ENCODE measurements at places on chromosomes 13 and 19.

- no peak for DNase-seq
- H3K27me3 ChIP-seq = no peaks in the 10 kb centered on the region
- H3K4me1 ChIP-seq = no peaks in the 10 kb centered on the region
Observed at GRCh38 chr13:95623141-95623540, 21.4 kb downstream of the DZIP1 start.

GRCh38 chr19:18741124-18742121 lies 49.7 kb downstream of the COMP start:
- no peaks in the 10 kb centered on the region for H3K27me3 ChIP-seq
- DNase-seq = no peak
- no peak overlapping the region for H3K4me3 ChIP-seq
- H3K4me1 ChIP-seq = peaks cover 53% of the 10 kb centered on the region
- H3K36me3 ChIP-seq = no peaks in the 10 kb centered on the region
- H3K27ac ChIP-seq = peak overlapping the region; percentile 92

DNA sequence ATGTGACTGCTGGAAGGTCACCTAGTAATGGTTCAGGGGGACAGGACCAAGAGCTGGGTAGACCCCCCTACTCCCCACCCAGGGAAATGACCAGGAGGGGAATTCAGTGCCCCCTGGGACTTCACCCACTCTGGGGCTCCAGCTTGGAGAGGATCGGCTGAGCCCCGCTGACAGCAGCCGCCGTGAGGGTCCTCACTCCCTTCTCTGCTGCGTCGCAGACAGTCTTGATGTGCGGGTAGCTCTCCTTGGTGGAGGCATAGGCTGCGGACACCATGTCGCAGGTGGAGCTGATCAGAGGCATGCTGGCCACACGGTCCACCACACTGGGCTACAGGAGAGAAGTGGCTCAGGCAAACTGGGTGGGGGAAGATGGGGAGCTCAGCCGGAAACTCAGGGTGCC lies 7.8 kb downstream of the PLIN3 start:
- H3K36me3 ChIP-seq = peaks cover 22% of the 10 kb centered on the region
- H3K4me1 ChIP-seq = peaks cover 5% of the 10 kb centered on the region
- no peak overlapping the region for H3K4me3 ChIP-seq
- no peak for DNase-seq

GRCh38 chr13:100597253-100597652 lies 8.7 kb upstream of the GGACT start:
- no peak overlapping the region for H3K27ac ChIP-seq
- peaks cover 7% of the 10 kb centered on the region for H3K4me1 ChIP-seq
- no peak for DNase-seq
- no peaks in the 10 kb centered on the region for H3K27me3 ChIP-seq
- no peaks in the 10 kb centered on the region for H3K36me3 ChIP-seq

- H3K4me1 ChIP-seq = no peaks in the 10 kb centered on the region
- H3K36me3 ChIP-seq = no peaks in the 10 kb centered on the region
- no peak overlapping the region for H3K4me3 ChIP-seq
- H3K27ac ChIP-seq = no peak overlapping the region
Observed at GRCh38 chr19:9009431-9009830, 778 bp downstream of the MUC16 start.

GRCh38 chr19:45294291-45295029 lies 28.2 kb downstream of the CKM start:
- H3K36me3 ChIP-seq = no peaks in the 10 kb centered on the region
- peak overlapping the region; percentile 42 for H3K27ac ChIP-seq
- H3K27me3 ChIP-seq = no peaks in the 10 kb centered on the region
- no peaks in the 10 kb centered on the region for H3K4me1 ChIP-seq
- H3K4me3 ChIP-seq = no peak overlapping the region

GRCh38 chr19:9054765-9055164 lies 32.1 kb upstream of the OR1M1 start:
- H3K27me3 ChIP-seq = no peaks in the 10 kb centered on the region
- no peaks in the 10 kb centered on the region for H3K4me1 ChIP-seq
- no peak overlapping the region for H3K27ac ChIP-seq
- DNase-seq = no peak
- H3K4me3 ChIP-seq = no peak overlapping the region

GRCh38 chr13:51249770-51250741 lies 27.9 kb downstream of the FAM124A start:
- no peak overlapping the region for H3K4me3 ChIP-seq
- H3K4me1 ChIP-seq = peaks cover 24% of the 10 kb centered on the region
- H3K27me3 ChIP-seq = no peaks in the 10 kb centered on the region
- H3K27ac ChIP-seq = no peak overlapping the region

DNA sequence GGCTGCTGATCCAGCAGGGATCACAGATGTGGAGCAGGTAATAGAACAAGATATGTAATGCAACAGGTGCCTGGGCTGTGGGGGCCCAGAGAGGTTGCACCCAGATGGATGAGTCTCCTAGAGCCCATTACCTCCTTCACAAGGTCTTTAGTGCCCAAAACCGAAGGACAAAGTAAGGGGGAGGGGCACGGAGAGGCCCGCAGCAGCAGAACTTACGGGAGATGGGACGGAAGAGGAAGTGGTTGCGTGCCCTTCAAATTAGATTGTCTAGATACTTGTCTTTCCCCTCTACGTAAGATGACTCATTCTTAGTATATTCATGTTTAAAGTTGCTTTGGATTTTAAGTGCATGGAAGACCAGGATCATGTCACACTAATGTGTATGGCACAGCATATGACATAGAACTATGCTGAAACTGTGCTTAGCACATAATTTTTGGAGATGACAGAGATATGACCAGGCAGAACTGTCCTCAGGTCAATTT lies 5.7 kb upstream of the MRPS31 start:
- peak; percentile 45 for DNase-seq
- H3K4me1 ChIP-seq = no peaks in the 10 kb centered on the region
- H3K27me3 ChIP-seq = no peaks in the 10 kb centered on the region
- no peak overlapping the region for H3K27ac ChIP-seq
- no peaks in the 10 kb centered on the region for H3K36me3 ChIP-seq

GRCh38 chr19:56838024-56838908 lies 2.3 kb downstream of the PEG3 start:
- H3K36me3 ChIP-seq = no peaks in the 10 kb centered on the region
- peak; percentile 83 for DNase-seq
- no peaks in the 10 kb centered on the region for H3K27me3 ChIP-seq
- no peaks in the 10 kb centered on the region for H3K4me1 ChIP-seq
- no peak overlapping the region for H3K27ac ChIP-seq
- no peak overlapping the region for H3K4me3 ChIP-seq

GRCh38 chr19:6048793-6049405 lies 61.4 kb downstream of the RFX2 start:
- no peaks in the 10 kb centered on the region for H3K36me3 ChIP-seq
- DNase-seq = peak; percentile 81
- H3K27me3 ChIP-seq = no peaks in the 10 kb centered on the region
- no peak overlapping the region for H3K4me3 ChIP-seq
- peaks cover 3% of the 10 kb centered on the region for H3K4me1 ChIP-seq
- H3K27ac ChIP-seq = no peak overlapping the region

DNA sequence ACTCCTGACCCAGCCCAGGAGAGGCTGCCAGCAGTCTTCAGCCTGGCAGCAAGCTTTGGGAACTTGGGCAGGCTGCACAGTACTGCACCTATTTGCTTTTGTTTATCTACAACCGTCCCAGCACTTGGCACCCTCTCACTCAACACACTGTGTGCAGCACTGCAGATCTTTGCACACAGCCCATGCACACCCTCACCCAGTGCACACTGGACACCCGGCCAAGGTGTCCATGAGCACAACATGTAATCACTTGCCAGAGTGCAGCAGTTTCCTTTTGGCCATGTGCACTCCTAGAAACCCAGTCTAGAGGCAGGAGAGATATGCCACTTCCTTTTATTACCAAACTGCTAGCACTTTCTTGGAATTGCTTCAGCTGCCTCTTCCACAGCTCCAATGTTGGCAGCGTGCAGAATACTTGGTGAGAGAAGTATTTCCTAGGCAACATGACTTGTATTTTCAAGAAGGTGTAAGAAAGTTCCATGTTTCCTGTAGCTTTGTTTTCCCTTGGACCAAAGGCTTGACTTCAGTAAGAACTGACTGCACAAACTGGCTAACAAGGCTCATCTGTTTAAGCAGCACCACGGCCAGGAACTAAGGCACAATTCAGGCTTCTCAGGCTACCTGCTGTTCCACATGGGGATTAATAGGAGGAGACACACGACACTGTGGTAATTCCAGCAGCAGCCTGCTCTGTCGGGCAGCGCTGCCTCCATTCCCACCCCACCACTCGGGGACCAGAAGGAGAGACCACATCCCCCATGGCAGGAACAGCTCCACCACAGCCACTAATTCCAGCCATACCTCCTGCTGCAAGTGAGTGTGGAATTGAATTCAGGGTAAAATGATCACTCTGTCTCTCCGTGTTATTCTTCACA lies 15.3 kb downstream of the ATP7B start:
- peak; percentile 80 for DNase-seq
- H3K36me3 ChIP-seq = no peaks in the 10 kb centered on the region
- peaks cover 7% of the 10 kb centered on the region for H3K4me1 ChIP-seq
- H3K27ac ChIP-seq = no peak overlapping the region
- no peaks in the 10 kb centered on the region for H3K27me3 ChIP-seq
- no peak overlapping the region for H3K4me3 ChIP-seq

DNA sequence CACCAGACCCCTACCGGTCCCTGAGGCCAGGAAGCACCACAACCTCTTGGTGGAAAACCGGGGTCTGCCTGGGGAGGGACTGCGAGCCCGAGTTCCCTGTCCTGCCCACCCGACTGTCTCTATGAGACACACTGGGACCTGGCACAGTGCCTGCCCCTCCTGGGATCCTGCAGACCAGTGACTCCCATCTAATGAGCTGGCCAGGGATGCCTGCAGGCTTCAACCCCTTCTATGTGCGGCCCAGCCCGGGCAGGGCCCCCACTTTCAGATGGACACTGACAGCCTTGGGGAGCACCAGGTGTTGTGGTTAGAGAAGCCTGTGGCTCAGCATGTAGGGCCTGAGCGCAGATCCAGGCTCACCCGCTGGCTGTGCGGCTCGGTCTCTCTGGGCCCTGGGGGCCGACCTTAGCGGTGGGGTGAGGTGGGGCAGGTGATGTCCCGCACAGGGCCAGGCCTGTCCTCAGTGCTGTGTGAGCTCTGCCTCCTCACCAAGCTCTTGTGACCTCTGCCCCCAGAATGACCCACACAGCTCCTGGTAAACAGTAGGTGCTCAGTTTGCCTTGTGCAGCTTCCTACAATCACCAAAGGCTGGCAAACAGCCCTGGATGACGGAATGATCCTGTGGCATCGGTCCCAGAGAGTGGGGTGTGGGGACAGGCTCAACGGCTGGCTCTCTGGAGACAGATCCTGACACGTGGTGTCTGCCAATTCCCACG lies 17.9 kb upstream of the CACTIN start:
- no peaks in the 10 kb centered on the region for H3K36me3 ChIP-seq
- H3K27me3 ChIP-seq = no peaks in the 10 kb centered on the region
- H3K4me1 ChIP-seq = no peaks in the 10 kb centered on the region
- peak; percentile 12 for DNase-seq
- H3K4me3 ChIP-seq = no peak overlapping the region
- H3K27ac ChIP-seq = no peak overlapping the region

DNA sequence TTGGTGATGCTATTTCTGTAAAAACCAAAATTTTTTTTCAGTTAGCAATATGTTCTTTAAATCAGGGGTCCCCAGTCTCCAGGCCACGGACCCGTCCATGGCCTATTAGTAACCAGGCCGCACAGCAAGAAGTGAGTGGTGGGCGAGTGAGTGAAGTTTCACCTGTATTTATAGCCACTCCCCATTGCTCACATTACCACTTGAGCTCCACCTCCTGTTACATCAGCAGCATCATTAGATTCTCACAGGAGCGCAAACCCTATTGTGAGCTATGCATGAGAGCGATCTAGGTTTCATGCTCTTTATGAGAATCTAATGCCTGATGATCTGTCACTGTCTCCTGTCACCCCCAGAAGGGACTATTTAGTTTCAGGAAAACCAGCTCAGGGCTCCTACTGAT lies 58.9 kb upstream of the SLC7A1 start:
- no peak overlapping the region for H3K4me3 ChIP-seq
- H3K36me3 ChIP-seq = no peaks in the 10 kb centered on the region
- H3K4me1 ChIP-seq = no peaks in the 10 kb centered on the region
- no peaks in the 10 kb centered on the region for H3K27me3 ChIP-seq

- H3K27me3 ChIP-seq = no peaks in the 10 kb centered on the region
- peak; percentile 37 for DNase-seq
- peaks cover 2% of the 10 kb centered on the region for H3K4me1 ChIP-seq
Observed at GRCh38 chr13:75357576-75358289, 124.2 kb downstream of the TBC1D4 start.

DNA sequence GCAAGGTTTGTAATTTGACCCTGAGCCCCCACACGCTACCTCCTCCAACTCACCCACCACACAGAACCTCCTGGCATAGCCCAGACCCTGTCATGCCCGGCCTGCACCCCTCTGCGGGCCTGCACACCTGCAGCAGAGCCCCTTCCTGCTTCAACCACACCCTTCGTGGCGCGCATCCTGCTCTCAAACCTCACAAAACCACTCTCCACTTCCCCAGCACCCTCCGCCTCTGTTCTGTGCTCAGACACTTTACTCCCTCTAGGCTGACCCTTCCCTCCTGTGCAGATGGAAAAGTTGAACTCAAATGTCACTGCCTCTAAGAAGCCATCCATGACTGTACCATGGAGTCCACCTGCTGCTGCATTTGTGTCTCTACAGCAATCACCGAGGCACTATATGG lies 28.5 kb downstream of the FAAP24 start:
- no peak for DNase-seq
- H3K36me3 ChIP-seq = peaks cover 3% of the 10 kb centered on the region
- H3K4me3 ChIP-seq = no peak overlapping the region

GRCh38 chr19:5907241-5907640 lies 2.6 kb downstream of the VMAC start:
- H3K27ac ChIP-seq = no peak overlapping the region
- H3K27me3 ChIP-seq = no peaks in the 10 kb centered on the region
- no peak for DNase-seq

DNA sequence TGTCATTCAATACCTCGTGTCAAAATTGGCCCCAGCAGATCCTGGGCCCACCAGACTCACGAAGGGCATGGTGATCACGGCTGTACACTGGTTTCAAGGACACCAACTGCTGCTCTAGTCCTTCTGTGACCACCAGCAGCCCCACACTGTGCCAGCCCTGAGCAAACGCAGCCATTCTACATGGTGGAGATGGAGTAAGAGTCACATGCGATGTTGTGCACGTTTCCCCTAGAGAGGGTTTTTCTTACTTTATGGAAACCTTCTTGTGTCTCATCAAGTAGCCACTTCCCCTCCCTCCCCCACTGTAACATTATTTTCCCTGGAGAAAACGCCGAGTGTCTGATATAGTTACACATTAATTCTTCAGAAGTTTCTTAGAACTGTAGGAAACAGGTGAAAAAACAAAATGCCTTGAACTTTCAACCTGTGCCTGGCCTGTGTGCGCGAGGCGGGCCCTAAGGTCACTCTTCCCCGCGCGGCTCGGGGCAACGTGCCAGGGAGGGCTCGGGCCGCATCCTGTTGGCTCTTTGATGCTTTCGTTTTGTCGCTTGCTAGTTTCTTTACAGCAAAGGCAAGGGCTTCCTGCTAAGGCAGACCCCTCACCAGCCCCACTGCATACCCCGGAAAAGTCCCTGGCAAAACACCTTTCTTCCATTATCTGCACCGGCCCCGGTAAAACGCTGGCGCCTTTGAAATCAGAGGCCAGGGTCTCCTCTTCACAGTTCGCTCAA lies 44.6 kb downstream of the GGACT start:
- H3K27ac ChIP-seq = no peak overlapping the region
- H3K4me1 ChIP-seq = no peaks in the 10 kb centered on the region
- no peak overlapping the region for H3K4me3 ChIP-seq
- H3K36me3 ChIP-seq = no peaks in the 10 kb centered on the region
- DNase-seq = no peak

Data from cardiac muscle cell (in vitro differentiated cells and primary cell).